ENCODE measurements at places on chromosomes 11 and 22.

- no peak for DNase-seq
These were observed 31.6 kb downstream of the NXPE2 start for GRCh38 chr11:114709960-114710359.

GRCh38 chr11:44316659-44317240, 6.8 kb upstream of the ALX4 start:
- no peak for DNase-seq

GRCh38 chr11:35324981-35325380, 94.4 kb downstream of the SLC1A2 start:
- DNase-seq: peak; percentile 79

DNA sequence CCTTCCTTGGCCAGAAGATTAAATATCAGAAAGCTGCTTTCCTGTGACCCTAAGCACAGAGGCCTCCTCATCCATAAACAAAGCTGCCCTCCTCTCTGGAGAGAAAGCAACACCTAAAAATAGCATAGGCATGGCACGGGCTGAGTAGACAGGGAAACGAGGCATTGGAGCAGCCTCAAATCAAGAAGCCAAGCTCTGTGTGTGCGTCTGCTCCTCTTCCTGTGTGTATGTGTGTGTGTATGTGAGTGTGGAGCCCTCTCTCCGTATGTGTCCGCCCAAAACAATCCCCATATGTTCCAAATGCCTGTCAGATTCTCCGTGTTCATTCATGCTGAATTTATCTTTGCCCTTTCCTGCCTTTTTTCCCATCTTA, 24.0 kb downstream of the KCNJ5 start:
- no peak for DNase-seq

DNA sequence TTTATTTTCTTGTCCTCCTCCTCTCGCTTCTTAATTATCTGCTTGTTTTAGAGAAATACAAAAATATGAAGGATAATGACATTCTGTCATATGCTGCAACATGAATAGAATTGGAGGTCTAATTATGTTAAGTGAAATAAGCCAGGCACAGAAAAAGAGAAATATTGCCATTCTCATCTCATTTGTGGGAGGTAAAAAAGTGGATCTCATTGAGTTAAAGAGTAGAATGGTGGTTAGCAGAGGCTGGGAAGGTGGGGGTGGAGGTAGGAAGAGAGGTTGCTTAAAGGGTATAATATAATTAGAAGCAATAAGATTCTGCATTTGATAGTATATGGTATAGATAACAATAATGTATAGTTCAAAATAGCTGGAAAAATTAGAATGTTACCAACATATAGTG, 231.3 kb downstream of the JRKL start:
- DNase-seq: no peak

- no peak for DNase-seq
These were observed 269.3 kb upstream of the MPPED2 start for GRCh38 chr11:30855383-30856006.
